ENCODE measurements at places on chromosomes 5 and 9.

- no peak for DNase-seq
Observed at GRCh38 chr9:134360180-134360759, 34.0 kb downstream of the RXRA start.

GRCh38 chr5:132353486-132353995 is 16.0 kb upstream of the SLC22A5 start:
- DNase-seq = no peak

- DNase-seq = no peak
Observed at GRCh38 chr9:10252174-10252573, 360.6 kb downstream of the PTPRD start.

DNA sequence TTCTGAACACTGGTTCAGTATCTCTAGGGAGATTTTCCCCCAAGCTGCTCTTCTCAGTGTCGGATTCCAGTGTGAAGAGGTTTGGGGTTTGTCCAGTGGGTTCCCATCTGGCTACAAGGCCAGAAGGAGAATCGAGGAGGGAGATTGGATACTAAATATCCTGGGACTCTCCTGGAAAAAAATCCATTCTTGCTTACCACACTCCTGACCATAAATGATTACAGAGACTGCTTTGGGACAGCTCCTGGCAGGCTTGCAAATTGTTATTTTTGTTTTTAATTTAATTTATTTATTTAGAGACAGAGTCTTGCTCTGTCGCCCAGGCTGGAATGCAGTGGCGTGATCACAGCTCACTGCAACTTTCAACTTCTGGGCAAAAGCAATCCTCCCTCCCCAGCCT is 4.7 kb upstream of the SUSD1 start:
- DNase-seq = no peak

- DNase-seq = no peak
Observed at GRCh38 chr5:135359374-135360165, 39.5 kb downstream of the MACROH2A1 start.

DNA sequence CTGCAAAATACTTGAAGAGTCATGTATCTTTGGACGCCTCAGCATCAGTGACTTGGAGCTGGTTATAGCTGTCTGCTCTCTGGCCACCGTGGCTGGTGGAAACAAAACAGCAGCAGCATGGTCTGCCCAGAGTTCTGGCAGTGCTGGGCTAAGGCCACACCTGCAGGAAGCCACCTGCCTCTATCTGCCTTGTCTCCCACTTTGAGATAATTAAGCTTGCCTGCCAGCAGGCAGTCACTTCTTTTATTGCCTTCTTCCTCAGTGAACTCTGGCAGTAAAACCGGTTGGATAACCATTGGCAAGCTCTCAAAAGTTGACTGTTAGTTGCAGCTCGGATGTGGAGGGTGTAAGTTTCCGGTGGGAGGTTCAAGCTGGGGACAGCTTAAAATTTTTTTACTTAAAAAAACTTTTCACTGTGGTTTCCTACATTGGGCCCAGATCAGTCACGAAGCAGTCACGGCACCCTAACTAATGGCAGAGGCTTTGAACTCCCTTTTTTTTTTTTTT is 4.9 kb downstream of the SMIM3 start:
- peak; percentile 55 for DNase-seq
